ENCODE measurements at places on chromosomes 3 and 15. TPM values are rescaled to one million over a fixed set of nuclear protein-coding genes. Genes with fewer than 3 reads are reported as not detected.

Gene CMTM7
- 12.6 TPM for total RNA-seq

Gene GPR176
- 84.3 TPM for total RNA-seq

Gene SLC9C1
- total RNA-seq: under 0.01 TPM

Gene SLC9A9
- total RNA-seq: 2.3 TPM

Gene TMEM212
- total RNA-seq: not detected

Gene SLC22A13
- total RNA-seq: 0.18 TPM

Gene RPL39L
- total RNA-seq: 40.4 TPM

Gene DGKG
- total RNA-seq: 0.07 TPM

Gene GOLGA8Q
- 0.59 TPM for total RNA-seq

Gene B2M
- total RNA-seq: 1,552 TPM

Gene LIPC
- 0.04 TPM for total RNA-seq

Gene GOLGA8F
- not detected for total RNA-seq

Gene ITGA11
- 0.20 TPM for total RNA-seq

Gene HEMK1
- total RNA-seq: 15.2 TPM

Gene HRG
- not detected for total RNA-seq

Gene IMPG2
- 0.33 TPM for total RNA-seq

Gene SV2B
- total RNA-seq: not detected

Gene GPR15
- not detected for total RNA-seq

Gene NEK10
- 5.6 TPM for total RNA-seq

Gene DIS3L
- 23.3 TPM for total RNA-seq

Gene AHSG
- total RNA-seq: not detected

Gene CEP19
- total RNA-seq: 2.3 TPM

Gene ULK3
- 27.0 TPM for total RNA-seq

Gene CHRNB4
- not detected for total RNA-seq

Gene MCF2L2
- total RNA-seq: 1.2 TPM

Gene ZNF660
- total RNA-seq: 2.4 TPM

Gene LDHAL6B
- total RNA-seq: not detected

Gene HHLA2
- total RNA-seq: not detected

Gene SATB1
- 17.5 TPM for total RNA-seq

Gene ITGB5
- 184 TPM for total RNA-seq

Gene SEMA3G
- total RNA-seq: 6.4 TPM

Gene SLC12A1
- not detected for total RNA-seq

Gene GOLGA6L7
- not detected for total RNA-seq

Gene NAALADL2
- total RNA-seq: 3.4 TPM

Gene CHRM5
- not detected for total RNA-seq

Gene ZNF860
- 1.6 TPM for total RNA-seq

Gene VWA5B2
- total RNA-seq: not detected

Gene CCRL2
- 6.4 TPM for total RNA-seq

Gene GCSAM
- total RNA-seq: not detected

Gene OR5K2
- total RNA-seq: not detected

Gene NPRL2
- total RNA-seq: 20.1 TPM

Gene ULK4
- total RNA-seq: 8.7 TPM

Gene NMNAT3
- total RNA-seq: 0.86 TPM
